ENCODE measurements at places on chromosomes 11 and 22.

GRCh38 chr11:100861212-100861611 is 174.1 kb downstream of the ARHGAP42 start:
- no peak for DNase-seq

- no peak for DNase-seq
These were observed 37.3 kb upstream of the TEAD1 start for GRCh38 chr11:12636871-12637410.

DNA sequence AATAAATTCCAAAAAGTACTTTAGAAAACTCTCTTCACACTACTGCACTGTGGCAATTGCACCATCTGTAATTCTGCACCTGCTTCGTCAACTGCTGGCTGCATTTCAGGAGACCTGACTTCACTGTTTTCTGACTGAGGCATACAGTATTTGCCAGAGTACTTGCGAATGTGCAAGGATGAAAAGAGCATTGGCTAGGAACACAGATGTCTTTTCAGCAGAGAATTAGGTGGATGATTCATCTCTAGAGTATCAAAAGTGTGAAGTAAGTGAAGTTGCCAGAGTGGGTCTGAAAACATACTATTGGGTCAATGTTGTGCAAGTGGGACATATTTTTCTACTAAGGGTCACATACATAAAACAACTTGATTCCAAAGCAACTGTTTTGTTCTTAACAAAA is 427.5 kb upstream of the CCDC90B start:
- DNase-seq = no peak

- peak; percentile 2 for DNase-seq
These were observed 264.7 kb upstream of the CCDC179 start for GRCh38 chr11:23124996-23125395.

GRCh38 chr11:36056160-36056751 is 112.4 kb downstream of the LDLRAD3 start:
- peak; percentile 46 for DNase-seq

GRCh38 chr11:85464283-85464682 is 162.9 kb downstream of the DLG2 start:
- DNase-seq = no peak

DNA sequence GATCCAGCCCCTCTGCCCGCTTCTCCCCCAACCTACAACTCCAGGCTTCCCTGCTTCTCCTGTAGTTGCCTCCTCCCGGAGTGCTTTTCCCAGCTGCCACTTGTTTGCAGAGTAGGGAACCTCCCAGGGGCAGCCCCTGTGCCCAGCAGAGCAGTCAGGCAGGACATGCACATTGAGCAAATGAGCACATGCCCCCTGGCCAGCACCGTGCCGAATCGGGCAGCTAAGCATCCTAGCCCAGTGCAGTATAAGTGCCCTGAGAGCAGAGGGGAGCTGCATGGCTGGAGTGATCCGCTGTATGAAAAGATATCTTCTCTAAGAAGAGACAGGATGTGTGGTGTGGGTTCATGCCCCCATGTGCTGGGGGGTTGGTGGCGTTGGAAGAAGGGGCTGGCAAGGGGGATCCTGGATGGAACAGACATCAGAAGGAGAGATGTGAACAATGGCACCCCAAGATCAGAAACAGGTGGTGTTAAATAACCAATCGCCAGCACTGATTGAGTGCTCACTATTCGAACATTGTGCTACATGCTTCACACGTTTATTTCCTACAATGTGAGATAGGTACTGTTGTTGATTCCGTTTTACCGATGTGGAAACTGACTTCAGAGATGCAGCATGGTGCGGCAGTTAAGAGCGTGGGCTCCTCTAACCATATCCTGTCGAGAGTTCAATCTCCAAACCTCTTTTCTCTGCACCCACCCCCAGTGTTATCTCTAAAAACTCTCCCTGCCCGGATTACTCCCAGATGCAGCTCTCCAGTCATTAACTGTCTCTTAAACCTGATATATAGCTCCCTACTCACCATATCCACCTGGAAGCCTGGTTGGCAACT is 1.2 kb downstream of the AIP start:
- DNase-seq = no peak

GRCh38 chr11:131378931-131379330 is 8.5 kb downstream of the NTM start:
- DNase-seq = no peak

DNA sequence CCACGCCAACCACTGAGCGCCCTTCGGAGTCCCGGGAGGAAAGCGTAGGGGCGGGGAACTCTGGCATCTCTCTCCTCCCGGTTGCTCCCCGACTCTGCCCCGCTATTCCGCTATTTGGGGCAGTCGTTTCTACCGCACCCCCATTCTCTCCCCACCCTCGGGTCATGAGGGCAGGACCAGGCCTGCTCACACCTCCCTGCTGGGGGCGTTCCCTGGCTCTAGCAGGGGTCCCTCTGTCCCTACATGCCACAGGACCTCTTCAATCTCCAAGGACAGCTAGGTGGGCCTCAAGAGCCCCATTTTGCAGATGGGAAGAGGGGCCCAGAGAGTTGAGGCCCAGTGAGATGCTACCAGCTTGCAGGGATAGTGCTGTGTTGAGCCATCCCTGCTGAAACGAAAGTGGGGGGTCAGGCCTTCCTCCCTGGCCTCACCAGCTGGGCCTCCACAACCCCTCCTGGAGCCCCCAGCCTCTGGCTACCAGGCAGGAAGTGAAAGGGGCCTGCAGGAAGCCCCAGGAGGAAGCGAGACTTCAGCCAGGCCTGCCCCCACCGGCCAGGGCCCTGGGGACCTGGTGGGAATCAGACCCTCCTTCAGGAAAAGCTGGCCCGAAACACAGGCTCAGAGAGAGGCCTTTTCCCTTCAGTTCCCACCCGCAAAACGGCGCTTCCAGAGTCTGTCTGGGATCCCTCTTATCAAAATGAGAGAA is 5.5 kb upstream of the SHISA8 start:
- DNase-seq = no peak
